ENCODE measurements at places on chromosomes 4 and X.
A peak's percentile ranks its signal among the peaks of the same experiment; 100 is the strongest.

- DNase-seq = no peak
These were observed 75.0 kb downstream of the FAT4 start for GRCh38 chr4:125389713-125390112.

DNA sequence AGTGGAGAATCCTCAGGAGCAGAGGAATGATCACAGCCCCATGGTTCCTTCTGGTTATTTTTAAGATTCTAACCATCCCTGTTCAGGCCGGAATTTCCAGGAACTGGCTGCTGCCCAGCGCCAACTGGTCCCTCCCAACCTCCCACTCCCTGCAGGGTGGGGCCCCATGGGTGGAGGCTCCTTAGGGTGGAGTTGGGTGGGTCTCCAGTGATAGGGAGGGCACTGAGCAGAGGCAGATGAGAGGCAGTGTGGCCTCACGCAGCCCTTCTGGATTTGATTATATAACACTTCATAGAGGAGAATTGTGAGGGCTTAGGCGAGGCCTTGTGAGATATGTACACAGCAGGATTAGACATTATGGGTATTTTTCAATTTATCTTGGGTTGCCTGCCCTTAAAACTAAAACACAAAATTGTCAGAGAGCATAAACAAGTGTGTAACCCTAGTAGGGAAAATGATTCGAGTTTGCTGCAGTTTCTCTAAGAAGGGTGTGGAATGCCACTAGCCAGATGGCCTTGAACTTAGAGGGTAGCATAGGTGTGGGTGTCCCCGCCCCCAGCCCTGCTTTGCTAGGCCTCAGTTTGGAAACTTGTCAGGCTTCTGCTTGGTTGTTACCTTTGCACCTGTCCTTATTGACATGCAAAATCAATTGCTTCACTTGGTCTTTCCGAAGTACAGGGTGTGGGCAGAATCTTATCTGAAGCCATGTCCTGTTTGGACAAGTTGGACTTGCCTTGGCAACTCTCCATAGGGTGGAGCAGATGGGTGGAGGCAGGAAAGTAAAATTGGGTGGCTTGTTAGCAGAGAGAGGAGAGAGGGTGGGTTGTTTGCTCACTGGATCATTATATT is 9.4 kb downstream of the KLF3 start:
- no peak for DNase-seq

DNA sequence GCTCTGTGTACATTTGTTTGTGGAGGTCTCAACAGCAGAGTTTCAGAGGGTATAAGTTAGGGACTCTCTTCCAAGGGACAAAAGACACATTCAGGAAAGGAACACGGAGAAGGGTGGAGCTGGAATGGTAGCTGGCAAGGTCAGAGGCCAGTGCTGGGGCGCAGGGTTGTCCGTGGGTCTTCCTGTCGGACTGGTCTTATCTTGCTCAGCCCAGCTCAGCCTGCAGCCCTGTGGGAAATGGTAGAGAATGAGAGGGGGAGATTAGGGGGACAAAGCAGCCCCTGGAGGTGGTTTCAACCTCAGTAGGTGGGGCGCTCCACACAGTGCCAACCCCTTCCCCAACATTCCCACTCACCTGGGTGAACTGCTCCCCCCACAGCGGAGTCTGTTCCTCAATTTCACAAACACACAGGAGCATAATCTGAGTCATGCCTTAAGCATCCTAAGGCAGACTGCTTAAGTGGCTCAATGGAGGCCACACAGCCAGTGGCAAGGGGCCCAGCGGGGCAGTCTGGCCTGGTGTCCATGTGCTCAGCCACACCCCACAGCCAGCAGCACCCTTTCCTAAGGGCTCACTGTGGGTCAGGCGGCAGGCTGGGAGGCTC is 6.9 kb upstream of the HDAC6 start:
- no peak for DNase-seq

- DNase-seq = peak; percentile 33
These were observed 2.4 kb upstream of the BCORL1 start for GRCh38 chrX:129980001-129980401.

- DNase-seq = no peak
These were observed 192.8 kb downstream of the SLC7A11 start for GRCh38 chr4:138049355-138049754.

DNA sequence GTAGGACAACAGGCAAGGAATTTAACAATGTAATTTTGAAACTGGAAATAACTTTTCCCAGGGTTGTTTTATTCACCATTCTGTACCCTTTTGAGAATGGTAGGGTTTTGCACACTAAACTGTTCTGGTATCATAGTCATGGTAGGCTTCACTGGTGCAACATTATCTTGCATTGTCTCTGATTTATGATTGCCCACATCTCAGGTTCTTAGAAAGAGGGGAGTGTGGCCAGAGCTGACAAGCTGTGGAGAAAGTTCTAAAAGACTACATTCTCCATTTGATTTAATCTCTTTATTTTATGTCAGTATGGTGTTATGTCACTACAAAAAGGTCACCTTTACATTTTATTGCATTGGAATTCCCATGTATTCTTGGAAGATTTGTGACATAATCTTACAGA is 447.3 kb downstream of the GRIA2 start:
- DNase-seq = no peak

- DNase-seq = no peak
These were observed 772 bp upstream of the PABPC4L start for GRCh38 chr4:134202166-134202956.

- no peak for DNase-seq
These were observed 76.7 kb downstream of the SH3BGRL start for GRCh38 chrX:81278616-81279015.

- no peak for DNase-seq
These were observed 57.4 kb downstream of the LGI2 start for GRCh38 chr4:24973404-24973746.

DNA sequence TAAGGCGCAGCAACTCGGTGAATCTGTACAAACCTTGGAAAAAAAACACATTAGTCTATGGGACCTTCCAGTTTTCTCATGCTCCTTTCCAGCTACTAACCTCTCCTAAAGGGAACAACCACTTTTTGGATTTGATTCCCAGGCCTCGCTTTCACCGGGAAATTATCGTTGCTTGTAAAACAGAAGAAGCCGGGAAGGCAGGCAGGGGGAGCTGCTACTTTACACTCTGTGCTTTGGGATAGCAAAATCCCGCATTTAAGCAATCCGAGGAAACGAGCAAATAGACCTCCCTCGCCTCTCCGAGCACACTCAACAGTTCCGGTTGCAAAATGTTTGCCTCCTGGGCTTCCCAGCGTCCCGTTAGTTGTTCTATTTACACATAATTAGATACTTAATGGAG is 1.2 kb downstream of the CD38 start:
- no peak for DNase-seq

- DNase-seq = no peak
These were observed 62.4 kb upstream of the CRMP1 start for GRCh38 chr4:5955201-5955821.

- DNase-seq = no peak
These were observed 2618.6 kb downstream of the ARAP2 start for GRCh38 chr4:33625748-33626147.

GRCh38 chr4:112361181-112361791 is 64.1 kb downstream of the ALPK1 start:
- DNase-seq = no peak

GRCh38 chrX:154761977-154762536 is 607 bp upstream of the DKC1 start:
- DNase-seq = no peak

DNA sequence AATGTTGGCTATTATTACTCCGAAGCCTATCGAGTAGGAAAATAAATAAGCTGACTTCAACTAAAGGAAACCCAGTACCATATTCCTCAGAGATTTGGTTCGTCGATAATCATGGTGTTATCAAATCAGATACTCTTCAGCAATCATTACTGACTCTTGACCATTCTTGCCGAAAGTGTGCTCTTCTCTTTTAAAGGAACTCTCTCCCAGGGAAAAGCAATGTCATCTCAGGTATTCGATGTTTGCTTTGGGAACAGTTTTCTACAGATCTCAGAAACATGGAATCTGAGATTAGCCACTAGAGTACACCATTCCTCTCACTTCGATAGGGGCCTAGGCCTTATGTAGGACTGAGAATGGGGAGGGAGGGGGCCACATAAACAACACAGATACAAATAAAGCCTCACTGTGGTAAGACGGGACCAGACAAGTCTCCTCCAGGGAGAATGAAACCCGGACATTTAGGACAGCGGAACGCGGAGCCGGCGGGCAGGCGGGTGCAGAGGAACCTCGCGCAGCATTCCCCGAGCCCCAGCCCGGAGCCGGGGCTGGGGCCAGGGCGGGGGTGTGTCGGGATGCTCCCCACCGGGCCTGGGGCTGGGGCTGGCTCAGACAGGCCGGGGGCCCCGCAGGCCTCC is 581 bp downstream of the DNAJB14 start:
- DNase-seq = no peak

- DNase-seq = no peak
These were observed 141.9 kb downstream of the MID1IP1 start for GRCh38 chrX:38943120-38943519.

- DNase-seq = no peak
These were observed 115.7 kb upstream of the FAT1 start for GRCh38 chr4:186839122-186840037.

GRCh38 chr4:10416441-10416840 is 40.8 kb downstream of the ZNF518B start:
- no peak for DNase-seq

GRCh38 chrX:20361890-20362262 is 95.2 kb upstream of the RPS6KA3 start:
- no peak for DNase-seq

GRCh38 chr4:15402146-15402545 is 25.7 kb upstream of the C1QTNF7 start:
- no peak for DNase-seq

DNA sequence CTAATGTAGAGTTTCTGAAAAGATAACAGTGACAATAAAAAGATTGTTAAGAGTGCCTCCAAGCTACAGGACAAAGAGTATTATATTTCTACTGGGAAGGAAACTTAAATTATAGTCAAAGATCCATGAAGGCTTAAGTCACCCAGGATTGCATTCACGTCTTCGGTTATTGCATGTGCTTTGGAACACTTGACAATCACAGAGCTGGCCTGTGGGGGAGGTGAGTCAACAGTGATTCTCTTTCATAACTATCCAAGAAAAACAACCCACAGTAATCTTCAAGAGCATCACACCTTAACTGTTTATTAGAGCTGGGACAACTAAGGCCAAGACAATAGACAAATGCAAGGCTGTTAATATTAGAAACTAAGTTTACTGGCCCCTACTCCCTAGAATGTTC is 40.3 kb downstream of the PDGFC start:
- DNase-seq = no peak

DNA sequence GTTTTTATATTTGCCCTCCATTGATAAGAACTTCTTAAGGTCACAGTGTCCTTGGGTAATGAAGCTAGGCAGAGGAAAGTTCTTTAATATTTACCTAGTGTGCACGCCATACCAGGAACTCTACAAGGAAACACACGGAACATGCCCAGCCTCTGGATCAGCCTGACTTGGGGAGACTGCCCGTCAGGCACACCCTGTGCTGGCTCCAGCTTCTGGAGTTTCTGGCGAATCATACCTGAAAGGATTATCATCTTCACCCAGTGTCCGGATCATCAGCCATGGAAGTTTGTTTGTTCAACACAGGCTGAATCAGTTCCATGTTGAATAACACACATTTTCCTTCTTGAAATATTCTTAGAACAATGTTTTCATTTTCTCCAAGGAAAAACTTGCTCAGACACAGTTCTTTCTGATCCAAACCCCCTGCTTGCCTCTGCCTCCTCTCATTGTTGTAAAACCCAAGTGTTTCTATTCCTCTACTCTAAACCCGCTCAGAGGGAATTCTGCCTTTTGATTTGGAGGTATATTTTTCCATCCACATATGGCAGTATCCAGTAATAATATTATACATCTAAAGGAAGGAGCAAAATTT is 176.7 kb downstream of the SHROOM3 start:
- DNase-seq = no peak

- no peak for DNase-seq
These were observed 55.8 kb upstream of the WDR1 start for GRCh38 chr4:10172278-10172921.

- DNase-seq = no peak
These were observed 44.5 kb downstream of the ANKRD17 start for GRCh38 chr4:73213916-73214653.
